ENCODE measurements at places on chromosomes 3 and 15. TPM values are rescaled to one million over a fixed set of nuclear protein-coding genes. Genes with fewer than 3 reads are reported as not detected.

IL17RE gene
- 1.2 TPM for total RNA-seq

GPR15 gene
- total RNA-seq: 0.52 TPM

TMCO5A gene
- not detected for total RNA-seq

CFAP44 gene
- total RNA-seq: 3.7 TPM

THSD4 gene
- not detected for total RNA-seq

CACNA2D3 gene
- total RNA-seq: not detected

RTP3 gene
- not detected for total RNA-seq

CDCP1 gene
- total RNA-seq: 0.82 TPM

CYP8B1 gene
- total RNA-seq: not detected

INKA1 gene
- 1.2 TPM for total RNA-seq

DNA sequence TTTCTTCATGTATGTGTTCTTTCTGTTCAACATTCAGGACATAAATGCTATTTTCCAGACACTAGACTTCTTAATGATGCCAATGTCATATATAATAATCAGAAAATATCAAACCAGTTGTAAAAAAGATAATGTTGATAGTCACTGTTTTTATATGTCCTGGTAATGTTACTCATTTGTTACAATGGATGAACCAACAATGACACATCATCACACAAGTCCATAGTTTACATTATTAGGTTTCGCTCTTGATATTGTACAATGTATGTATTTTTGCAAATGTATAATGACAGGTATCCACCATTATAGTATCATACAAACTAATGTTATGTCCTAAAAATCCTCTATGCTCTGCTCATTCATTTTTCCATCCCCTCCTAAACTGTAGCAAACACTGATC, 243.8 kb upstream of the CDIN1 start:
- H3K27me3 ChIP-seq: no peaks in the 10 kb centered on the region
- no peaks in the 10 kb centered on the region for H3K4me1 ChIP-seq
- no peak overlapping the region for H3K27ac ChIP-seq
- no peak overlapping the region for H3K4me3 ChIP-seq
- no peak for DNase-seq

- H3K4me1 ChIP-seq: peaks cover 12% of the 10 kb centered on the region
- no peak overlapping the region for H3K4me3 ChIP-seq
- H3K36me3 ChIP-seq: peaks cover 8% of the 10 kb centered on the region
- peak overlapping the region; percentile 72 for H3K27ac ChIP-seq
Measured at GRCh38 chr15:58269455-58270414, 131.6 kb downstream of the AQP9 start.

DNA sequence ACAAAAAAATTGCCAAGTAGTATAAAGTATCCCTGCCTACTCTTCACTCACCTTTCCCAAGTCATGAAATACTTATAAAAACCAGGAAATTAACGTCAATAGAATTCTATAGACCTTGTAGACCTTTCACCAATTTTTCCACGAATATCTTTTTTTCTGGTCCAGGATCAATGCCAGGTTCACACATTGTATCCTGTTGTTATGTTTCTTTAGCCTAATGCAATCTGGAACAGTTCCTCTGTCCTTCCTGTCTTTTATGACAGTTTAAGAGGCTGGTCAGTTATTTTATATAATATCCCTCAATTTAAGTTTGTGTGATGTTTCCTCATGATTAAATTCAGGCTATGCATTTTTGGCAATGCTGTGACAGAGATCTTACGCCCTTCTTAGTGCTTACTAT, 63.2 kb upstream of the MAGI1 start:
- no peaks in the 10 kb centered on the region for H3K4me1 ChIP-seq
- no peak overlapping the region for H3K4me3 ChIP-seq
- H3K36me3 ChIP-seq: no peaks in the 10 kb centered on the region
- no peak overlapping the region for H3K27ac ChIP-seq

DNA sequence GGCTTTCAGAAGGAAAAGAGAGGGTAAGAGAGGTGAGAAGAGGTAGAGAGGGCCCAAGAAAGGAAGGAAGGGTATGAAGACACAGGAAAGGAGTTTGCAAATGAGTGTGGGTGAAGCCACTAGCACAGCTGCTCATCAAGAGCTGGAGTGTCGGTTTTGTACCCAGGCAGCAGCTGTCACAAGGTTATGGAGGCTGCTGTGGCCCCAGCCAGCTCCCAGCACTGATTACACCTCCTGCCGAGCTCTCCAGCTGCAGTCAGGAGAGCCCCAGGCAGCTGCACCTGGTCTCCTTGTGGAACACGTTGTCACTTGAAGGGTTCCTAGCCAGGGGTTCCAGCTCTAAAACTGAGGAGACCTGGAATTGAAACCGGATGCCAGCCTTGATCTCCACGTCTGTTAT, 60.4 kb upstream of the CHD2 start:
- no peak overlapping the region for H3K4me3 ChIP-seq
- DNase-seq: no peak
- no peaks in the 10 kb centered on the region for H3K27me3 ChIP-seq

DNA sequence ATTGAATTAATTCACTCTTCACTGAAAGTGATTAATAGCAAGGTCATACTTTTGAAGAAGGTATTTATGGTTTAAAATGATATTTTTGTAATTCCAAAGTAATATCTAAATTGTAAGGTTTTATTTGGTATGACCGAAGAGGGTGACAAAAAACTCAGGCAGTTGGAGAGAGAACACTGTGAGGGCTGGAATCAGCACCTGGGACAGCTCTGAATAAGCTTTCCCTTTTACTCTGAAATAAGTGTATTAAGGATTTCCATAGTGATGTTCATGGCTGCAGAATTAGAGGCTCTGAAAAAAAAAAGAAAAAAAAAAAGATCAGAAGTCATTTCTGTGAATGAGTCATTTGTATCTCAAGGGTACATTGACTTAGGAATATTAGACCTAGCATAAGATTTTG, 299.5 kb downstream of the IL5RA start:
- H3K4me1 ChIP-seq: no peaks in the 10 kb centered on the region
- H3K4me3 ChIP-seq: no peak overlapping the region
- H3K27me3 ChIP-seq: peaks cover 4% of the 10 kb centered on the region
- H3K36me3 ChIP-seq: no peaks in the 10 kb centered on the region
- H3K27ac ChIP-seq: no peak overlapping the region

DNA sequence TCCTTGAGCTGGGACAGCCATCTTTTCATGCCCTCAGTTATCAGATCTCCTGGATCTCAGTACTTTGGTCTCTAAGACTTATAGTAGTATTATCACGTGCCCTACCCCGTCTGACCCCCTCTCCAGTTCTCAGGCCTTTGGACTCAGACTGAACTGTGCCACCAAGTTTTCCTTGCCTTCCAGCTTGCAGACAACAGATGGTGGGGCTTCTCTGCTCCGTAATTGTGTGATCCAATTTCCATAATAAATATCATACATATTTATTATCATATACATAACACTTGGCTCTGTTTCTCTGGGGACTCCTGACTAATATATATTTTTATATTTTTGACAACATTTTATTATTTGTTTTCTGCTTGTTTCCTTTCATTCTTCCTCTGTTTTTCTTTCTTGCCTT, 458.8 kb upstream of the SEMA6D start:
- peaks cover 3% of the 10 kb centered on the region for H3K36me3 ChIP-seq
- no peaks in the 10 kb centered on the region for H3K27me3 ChIP-seq
- DNase-seq: no peak
- no peak overlapping the region for H3K4me3 ChIP-seq

DNA sequence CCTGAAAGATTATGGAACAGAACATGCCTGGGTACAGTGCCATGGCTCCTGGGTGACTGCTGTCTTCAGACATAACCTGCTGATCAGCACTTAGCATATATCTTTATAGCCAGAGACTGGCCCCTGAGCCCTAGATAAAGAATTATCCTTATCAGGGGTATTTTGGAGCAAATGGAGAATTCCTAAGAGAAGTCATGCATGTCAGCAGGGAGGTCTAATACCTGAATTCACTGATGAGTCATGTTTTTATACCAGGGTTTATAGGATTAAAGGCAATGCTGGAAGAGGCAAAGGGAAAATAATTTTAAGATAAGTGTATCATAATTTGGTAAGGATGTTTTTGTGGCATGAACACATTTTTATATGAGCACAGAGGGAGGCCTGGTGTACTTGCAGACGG, 159.8 kb downstream of the ADAMTSL3 start:
- no peak for DNase-seq
- H3K27ac ChIP-seq: no peak overlapping the region
- no peak overlapping the region for H3K4me3 ChIP-seq
- H3K27me3 ChIP-seq: peaks cover 7% of the 10 kb centered on the region
- H3K36me3 ChIP-seq: no peaks in the 10 kb centered on the region

GRCh38 chr3:31105438-31106077, 211.1 kb upstream of the GADL1 start:
- H3K36me3 ChIP-seq: peaks cover 4% of the 10 kb centered on the region
- H3K4me1 ChIP-seq: peaks cover 13% of the 10 kb centered on the region
- no peaks in the 10 kb centered on the region for H3K27me3 ChIP-seq
- H3K4me3 ChIP-seq: no peak overlapping the region

DNA sequence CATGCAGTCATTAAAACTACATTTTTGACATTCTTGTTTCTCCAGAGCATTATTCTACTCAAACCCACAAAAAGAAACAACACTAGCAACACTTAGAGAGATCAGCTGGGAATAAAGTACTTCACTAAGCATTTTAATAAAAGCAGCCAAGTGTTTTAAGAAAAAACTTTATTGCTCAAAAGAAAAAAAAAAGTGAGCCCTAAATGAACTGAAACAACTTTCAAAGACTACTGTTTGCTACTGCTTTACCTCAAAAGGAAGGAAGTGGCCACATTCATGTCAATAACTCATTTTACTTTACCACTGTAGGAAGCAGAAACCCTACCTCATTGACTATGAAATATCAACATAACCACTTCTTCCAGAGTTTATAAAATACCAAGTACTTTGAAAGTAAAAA, 91.3 kb downstream of the UACA start:
- H3K4me1 ChIP-seq: peaks cover 11% of the 10 kb centered on the region
- DNase-seq: no peak
- H3K27ac ChIP-seq: peak overlapping the region; percentile 50
- no peaks in the 10 kb centered on the region for H3K36me3 ChIP-seq
- H3K27me3 ChIP-seq: peaks cover 14% of the 10 kb centered on the region

DNA sequence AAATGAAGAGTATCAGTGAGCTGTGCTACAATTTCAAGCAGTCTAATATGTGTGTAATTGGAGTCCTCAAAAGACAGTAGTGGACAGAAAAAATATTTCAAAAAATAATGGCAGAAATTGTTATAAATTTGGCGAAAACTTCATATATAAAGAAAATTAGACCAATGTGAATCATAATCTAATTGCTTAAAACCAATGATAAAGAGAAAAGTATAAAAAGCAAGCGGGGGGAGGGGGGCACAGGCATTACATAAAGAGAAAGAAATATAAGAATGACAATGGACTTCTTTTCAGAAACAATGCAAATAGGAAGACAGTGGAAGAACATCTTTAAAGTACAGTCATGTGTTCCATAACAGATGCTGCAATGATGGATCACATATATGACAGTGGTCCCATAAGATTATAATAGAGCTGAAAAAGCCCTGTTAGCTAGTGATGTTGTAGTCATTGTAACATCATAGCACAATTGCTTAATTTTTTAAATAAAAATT, 7.9 kb upstream of the PXYLP1 start:
- no peak for DNase-seq
- H3K4me1 ChIP-seq: no peaks in the 10 kb centered on the region
- no peak overlapping the region for H3K27ac ChIP-seq
- no peaks in the 10 kb centered on the region for H3K36me3 ChIP-seq
- no peaks in the 10 kb centered on the region for H3K27me3 ChIP-seq

- H3K36me3 ChIP-seq: no peaks in the 10 kb centered on the region
- H3K27ac ChIP-seq: no peak overlapping the region
- DNase-seq: no peak
- H3K4me3 ChIP-seq: no peak overlapping the region
Measured at GRCh38 chr3:12929801-12930200, 88.4 kb upstream of the RPL32 start.

DNA sequence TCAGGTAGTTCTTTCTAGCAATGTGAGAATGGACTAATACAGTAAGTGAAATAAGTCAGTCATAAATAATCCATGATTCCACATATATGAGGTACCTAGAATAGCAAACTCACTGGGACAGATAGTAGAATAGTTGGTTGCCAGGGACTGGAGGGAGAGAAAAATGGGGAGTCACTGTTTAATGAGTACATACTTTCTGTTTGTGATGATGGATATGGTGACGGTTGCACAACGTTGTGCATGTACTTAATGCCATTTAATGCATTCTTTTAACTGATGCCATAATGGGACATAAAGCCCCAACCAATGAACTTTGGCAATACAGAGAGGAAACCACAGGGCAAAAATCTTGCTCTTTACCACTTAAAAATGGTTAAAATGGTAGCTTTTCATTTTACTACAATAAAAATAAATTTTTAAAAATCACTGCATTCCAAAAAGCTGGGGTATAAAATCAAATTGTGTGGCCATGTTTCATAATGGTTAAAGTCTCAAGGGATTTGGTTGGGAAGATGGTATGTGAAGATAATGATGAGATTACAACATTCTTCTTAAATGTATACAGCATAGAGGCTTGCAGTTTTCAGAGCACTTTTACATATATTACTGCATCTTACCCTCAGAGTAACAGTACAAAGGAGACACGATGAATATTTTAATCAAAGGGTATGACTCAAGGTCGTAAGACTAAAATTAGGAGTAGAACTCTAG, 45.2 kb downstream of the ADAM10 start:
- no peaks in the 10 kb centered on the region for H3K27me3 ChIP-seq
- DNase-seq: no peak
- peaks cover 55% of the 10 kb centered on the region for H3K4me1 ChIP-seq
- H3K4me3 ChIP-seq: no peak overlapping the region
- peaks cover 73% of the 10 kb centered on the region for H3K36me3 ChIP-seq

GRCh38 chr3:79039192-79039591, 728.6 kb downstream of the ROBO1 start:
- no peaks in the 10 kb centered on the region for H3K4me1 ChIP-seq
- H3K27ac ChIP-seq: no peak overlapping the region
- peaks cover 6% of the 10 kb centered on the region for H3K27me3 ChIP-seq
- DNase-seq: no peak
- H3K4me3 ChIP-seq: no peak overlapping the region

DNA sequence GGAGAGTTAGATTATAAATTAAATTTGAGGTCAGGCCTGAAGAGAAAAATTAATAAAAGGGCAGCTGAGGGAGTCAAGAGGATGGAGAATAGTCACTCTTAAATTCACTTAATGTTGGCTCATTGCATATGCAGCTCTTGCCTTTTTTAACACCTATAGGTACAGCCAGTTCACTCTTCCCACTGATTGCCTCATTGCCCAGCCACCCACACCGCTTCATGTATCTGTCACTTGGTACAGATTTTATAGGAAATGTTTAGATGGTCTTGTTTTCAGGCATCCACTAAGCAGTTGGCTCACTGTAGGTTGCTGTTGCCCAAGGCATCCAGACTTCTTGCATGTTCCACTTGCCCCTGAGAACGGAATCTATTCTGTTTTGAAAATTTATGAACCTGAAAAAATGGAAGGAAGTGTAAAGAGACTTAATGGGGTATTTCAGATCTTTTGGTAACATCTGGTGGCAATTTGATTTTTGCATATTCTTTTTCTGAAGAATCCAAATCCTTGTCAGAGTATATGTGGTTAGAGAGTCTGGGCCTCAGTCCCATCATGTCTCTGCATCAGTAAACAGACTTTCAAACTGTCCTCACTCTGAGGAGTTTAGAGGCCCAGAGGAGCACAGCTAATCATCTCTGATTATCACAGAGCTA, 151.9 kb downstream of the RBPMS2 start:
- peak; percentile 45 for DNase-seq
- peaks cover 85% of the 10 kb centered on the region for H3K4me1 ChIP-seq
- peak overlapping the region; percentile 47 for H3K4me3 ChIP-seq
- peak overlapping the region; percentile 95 for H3K27ac ChIP-seq
- H3K36me3 ChIP-seq: peaks cover 21% of the 10 kb centered on the region

Data from activated naive CD8-positive, alpha-beta T cell treated with anti-CD3 and anti-CD28 coated beads for 36 hours (primary cell).